ENCODE measurements at places on chromosomes 2 and 18.

GRCh38 chr2:45085487-45085886, 76.2 kb upstream of the SIX2 start:
- DNase-seq: no peak

- DNase-seq: no peak
These were observed 183.5 kb downstream of the PAX3 start for GRCh38 chr2:222115296-222115695.

GRCh38 chr2:55093381-55093780, 43.1 kb upstream of the RTN4 start:
- DNase-seq: no peak

- DNase-seq: no peak
These were observed 201.2 kb downstream of the LRP1B start for GRCh38 chr2:141929331-141930252.

DNA sequence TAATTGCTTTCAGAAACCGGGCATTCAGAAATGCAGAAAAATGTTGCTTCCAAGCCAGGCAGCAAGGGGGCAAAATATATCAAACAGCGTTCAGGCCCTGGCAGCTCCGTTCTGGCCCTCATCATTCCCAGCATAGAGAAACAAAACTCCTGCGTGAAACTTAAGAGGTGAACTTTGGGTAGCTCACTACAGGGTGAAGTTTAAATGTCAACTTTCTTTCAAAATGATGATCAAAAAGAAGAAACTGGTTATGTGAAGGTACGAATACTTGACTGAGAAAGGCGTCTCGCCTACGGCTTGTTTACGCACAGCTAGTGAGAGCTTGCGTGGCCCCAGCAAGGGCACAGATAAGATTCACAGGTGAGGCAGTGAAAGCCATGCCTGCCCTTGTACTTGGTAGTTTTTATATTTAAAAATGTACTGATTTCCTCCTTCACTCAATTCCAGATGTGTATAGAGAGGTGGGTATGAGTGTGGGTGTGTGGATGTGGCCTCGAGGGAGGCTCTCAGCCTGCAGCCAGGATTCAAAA, 127.5 kb downstream of the NFATC1 start:
- no peak for DNase-seq

- no peak for DNase-seq
These were observed 104.8 kb upstream of the CDH19 start for GRCh38 chr18:66708646-66709045.

DNA sequence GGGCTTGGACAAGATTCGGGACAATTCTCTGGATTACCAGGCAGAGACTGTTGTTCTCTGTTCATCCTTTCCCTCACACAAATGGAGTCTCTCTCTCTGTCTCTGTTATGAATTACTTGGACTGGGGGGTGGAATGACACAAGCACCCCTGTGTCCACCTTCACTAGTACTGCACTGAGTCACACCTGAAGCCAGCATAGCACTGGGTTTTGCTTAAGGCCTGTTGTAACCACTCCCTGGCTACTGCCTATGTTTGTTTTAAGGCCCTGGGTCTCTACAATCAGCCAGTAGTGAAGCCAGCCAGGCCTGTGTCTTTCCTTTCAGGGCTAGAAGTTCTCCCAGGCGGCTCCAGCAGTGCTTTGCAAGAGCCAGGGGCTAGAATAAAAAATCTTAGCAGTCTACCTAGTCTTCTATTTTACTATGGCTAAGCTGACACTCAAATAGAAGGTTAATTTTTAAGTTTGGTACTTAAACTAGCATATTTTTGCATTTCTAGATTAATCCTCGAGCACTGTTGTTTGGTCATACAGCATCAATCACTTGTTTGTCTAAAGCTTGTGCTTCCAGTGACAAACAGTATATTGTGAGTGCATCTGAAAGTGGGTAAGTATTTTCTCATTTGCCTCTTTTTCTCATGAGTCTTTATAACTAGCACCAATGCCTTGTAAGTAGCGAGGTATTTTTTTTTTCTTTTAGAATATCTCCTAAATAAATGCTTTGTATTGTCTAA, 27.8 kb downstream of the WDR7 start:
- no peak for DNase-seq

- DNase-seq: no peak
These were observed 15.9 kb downstream of the SERPINE2 start for GRCh38 chr2:224023188-224023587.

DNA sequence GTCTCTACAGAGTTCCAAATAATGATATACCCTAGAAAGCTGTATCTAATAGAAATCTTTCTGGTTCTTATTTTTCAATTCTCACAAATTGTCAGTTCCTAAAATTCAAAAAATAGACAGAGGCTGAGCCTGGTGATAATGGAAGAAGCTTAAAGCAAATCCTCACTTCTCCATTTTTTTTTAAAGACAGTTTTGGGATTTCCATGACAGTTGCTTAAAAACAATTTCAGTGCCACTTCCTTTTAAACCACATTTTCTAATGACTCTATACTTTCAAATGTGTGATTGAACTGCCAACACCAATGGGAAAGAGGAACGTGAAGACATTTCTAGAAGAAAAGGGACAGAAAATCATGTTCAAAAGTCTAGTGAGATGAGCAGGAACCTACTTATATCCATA, 4.0 kb downstream of the GKN2 start:
- DNase-seq: no peak

DNA sequence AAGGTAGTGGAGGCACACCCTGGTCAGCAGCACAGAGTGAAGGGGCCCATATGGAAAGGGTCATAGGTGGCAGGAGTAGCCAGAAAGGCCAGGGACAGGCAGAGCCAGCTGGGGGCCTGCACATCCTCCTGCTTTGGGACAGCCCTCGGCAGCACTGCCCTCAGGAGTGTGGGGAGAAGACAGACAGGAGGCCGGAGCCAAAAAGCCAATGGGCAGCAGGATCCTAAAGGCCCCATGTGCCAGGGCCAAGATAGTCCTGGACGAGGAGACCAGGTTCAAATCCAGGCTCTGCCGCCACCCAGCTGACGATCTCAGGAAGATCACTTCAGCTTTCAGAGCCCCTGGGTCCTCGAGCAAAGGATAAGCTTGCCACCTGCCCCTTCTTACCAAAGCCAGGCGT, 220.1 kb downstream of the TMEM163 start:
- DNase-seq: no peak

- DNase-seq: no peak
These were observed 90.1 kb upstream of the NEDD4L start for GRCh38 chr18:57953883-57954282.

GRCh38 chr2:202628646-202629198, 6.0 kb upstream of the FAM117B start:
- no peak for DNase-seq

- no peak for DNase-seq
These were observed 3.5 kb upstream of the THUMPD2 start for GRCh38 chr2:39782591-39782990.

GRCh38 chr2:88658326-88658725, 31.1 kb upstream of the EIF2AK3 start:
- DNase-seq: no peak

- no peak for DNase-seq
These were observed 8.6 kb downstream of the OXER1 start for GRCh38 chr2:42755191-42755880.

GRCh38 chr18:53792762-53793161, 431.7 kb downstream of the MBD2 start:
- no peak for DNase-seq

GRCh38 chr18:3014503-3015203, 1.7 kb upstream of the LPIN2 start:
- no peak for DNase-seq

GRCh38 chr2:163466331-163467250, 269.2 kb downstream of the FIGN start:
- no peak for DNase-seq
